ENCODE measurements at places on chromosomes 7 and 10.

DNA sequence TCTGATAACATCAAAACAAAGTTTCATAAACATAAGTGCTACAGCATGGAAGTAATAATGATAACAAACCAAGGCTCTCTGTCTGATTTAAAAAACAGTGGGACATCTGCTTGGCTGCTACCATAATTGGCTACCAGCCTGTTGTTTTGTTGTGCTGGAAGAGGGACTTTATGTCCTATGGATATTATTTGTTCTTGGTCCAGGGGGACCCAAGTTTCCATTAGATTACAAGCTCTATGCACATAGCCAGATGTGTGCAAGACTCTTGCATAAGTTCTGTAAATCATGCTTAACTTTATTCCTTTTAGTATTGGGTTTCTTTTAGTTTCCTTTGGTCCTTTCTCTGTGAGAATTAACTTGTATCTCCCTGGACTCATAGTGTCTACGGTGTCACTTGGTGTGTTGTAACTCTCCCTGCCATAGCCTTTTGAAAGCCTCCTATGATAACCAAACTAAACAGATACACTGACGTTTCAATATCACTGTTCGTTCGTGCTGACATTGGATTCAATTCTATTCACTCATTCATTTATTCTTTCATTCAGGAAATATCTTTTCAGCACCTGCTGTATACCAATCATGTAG, 41.4 kb upstream of the CD36 start:
- no peak for DNase-seq

GRCh38 chr10:10818082-10818481, 199.6 kb upstream of the CELF2 start:
- no peak for DNase-seq

- no peak for DNase-seq
These were observed 46.3 kb downstream of the PKD1L1 start for GRCh38 chr7:47902013-47902412.

GRCh38 chr7:27156508-27156898, at the start of gene HOXA7:
Gene HOXA7, minus strand, starts transcription at chr7:27156675. Its CDS starts 130 bp downstream, at chr7:27156545.
- no peak for DNase-seq

GRCh38 chr10:18418541-18419215, 232.7 kb downstream of the NSUN6 start:
- DNase-seq = no peak

Data from HFF-Myc (cell line).